Suppressor macrophage (primary cell): ENCODE measurements at places on chromosomes 13 and 19.

GRCh38 chr13:60395971-60396782, 843 bp upstream of the TDRD3 start:
- peak; percentile 97 for DNase-seq

- DNase-seq: peak; percentile 58
These were observed 165.5 kb downstream of the TBC1D4 start for GRCh38 chr13:75316427-75316826.

- no peak for DNase-seq
These were observed 8.5 kb upstream of the PROZ start for GRCh38 chr13:113149711-113150549.

GRCh38 chr13:97719736-97720135, 233.7 kb upstream of the IPO5 start:
- no peak for DNase-seq

DNA sequence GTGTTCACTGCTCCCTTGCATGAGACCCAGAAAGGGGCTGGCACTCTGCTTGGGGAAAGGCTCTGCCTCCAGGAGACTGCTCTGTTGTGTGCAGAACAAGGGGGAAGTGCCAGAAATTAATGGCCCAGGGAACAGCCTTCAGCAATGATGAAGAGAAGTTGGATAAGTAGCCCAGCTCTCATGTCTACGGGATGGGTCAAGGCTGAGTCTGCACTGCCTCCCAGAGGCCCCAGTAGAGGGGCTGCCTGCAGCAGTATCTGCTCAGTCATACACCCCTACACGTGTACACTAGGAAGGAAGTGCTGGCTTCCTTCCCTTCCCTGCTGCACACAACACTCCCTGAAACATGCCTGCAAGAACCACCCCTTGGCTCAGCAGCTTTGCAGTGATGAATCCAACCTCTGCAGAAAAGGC, 54.6 kb upstream of the URI1 start:
- no peak for DNase-seq

DNA sequence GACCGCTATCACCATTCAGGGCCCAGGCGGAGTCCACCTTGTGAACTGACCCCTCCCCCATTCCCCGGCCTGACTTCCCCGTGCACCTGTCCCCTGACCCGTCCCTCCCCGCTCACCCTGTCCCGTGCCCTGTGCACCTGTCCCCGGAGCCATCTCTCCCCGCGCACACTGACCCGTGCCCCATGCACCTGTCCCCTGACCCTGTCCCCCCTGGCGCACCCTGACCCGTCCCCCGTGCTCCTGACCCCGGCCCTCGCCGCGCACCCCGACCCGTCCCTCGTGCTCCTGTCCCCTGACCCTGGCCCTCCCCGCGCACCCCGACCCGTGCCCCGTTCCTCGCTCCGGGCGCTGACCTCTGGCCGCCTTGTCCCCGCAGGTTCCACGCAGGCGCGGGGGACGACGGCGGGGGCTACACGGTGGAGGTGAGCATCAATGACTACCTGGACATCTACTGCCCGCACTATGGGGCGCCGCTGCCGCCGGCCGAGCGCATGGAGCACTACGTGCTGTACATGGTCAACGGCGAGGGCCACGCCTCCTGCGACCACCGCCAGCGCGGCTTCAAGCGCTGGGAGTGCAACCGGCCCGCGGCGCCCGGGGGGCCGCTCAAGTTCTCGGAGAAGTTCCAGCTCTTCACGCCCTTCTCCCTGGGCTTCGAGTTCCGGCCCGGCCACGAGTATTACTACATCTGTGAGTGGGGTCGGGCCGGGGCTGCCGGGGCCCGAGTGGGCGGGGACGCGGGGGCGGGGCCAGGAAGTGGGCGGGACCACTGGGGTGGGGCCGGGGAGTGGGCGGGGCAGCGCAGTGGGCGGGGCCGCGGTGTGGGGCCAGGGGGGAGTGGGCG, 9.7 kb downstream of the EFNA2 start:
- DNase-seq: no peak

GRCh38 chr13:52385870-52386269, 20.1 kb downstream of the THSD1 start:
- DNase-seq: no peak

- DNase-seq: peak; percentile 93
These were observed 1.0 kb downstream of the GPR108 start for GRCh38 chr19:6736169-6736916.

DNA sequence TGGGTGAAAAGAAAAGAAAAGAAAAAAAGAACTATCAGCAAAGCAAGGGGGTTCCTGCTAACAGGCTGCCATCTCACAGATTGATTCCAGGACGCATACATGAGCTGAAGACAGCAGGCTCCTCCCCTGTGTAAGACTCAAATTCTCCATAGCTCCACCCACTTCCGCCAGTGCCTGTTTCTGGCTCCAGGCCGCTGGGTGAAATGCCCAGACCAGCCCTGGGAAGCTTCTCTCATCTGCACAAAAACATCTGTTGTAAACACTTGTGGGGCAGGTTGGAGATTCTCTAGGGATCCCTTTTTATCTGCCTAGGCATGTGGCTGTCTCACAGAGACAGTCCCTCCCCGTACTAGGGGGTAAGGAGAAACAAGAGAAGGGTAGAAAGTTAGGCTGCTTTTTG, 1054.4 kb upstream of the SPRY2 start:
- no peak for DNase-seq

DNA sequence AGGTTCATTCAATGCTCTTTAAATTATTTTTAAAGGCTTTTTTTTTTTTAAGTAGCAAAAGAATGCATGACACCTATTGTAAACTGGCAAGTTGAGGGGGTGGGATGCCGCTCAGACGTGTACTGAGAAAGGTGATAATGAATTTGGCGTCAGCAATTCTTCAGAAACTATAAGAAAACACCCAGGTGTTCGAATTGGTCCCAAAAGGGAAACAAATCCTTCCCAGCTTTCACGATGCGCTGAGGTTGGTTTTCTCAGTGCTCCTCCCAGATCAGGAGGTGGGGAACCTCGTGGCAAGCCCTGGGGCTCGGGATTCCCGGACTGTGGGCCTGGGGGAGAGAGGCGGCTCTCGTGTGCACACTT, 543 bp upstream of the FAM124A start:
- DNase-seq: no peak

- no peak for DNase-seq
These were observed 35.0 kb upstream of the NANOS3 start for GRCh38 chr19:13841962-13842290.

GRCh38 chr19:16571822-16572331, 338 bp downstream of the SLC35E1 start:
- DNase-seq: peak; percentile 34
